ENCODE measurements at places on chromosomes 2 and 18.

- no peak for DNase-seq
Measured at GRCh38 chr18:78622251-78622906, 357.2 kb upstream of the SALL3 start.

- peak; percentile 53 for DNase-seq
Measured at GRCh38 chr2:38438883-38439612, 62.0 kb upstream of the ATL2 start.

DNA sequence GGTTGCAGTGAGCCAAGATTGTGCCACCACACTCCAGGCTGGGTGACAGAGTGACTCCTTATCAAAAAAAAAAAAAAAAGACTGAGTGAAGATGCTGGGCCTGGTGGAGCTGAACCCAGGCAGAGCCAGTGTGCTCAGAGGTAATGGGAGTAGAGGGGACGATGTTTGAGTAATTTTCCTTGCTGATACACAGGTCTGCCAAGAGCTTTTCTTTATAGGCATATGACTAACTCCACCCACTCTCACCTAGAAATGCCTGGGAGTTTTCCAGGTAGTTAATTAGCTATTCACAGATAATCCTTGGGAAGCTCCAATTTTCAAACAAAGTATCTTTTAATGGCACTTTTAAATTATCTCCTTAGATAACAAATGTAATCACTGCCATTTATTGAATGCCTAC, 33.4 kb upstream of the ACSL3 start:
- DNase-seq, result no peak

DNA sequence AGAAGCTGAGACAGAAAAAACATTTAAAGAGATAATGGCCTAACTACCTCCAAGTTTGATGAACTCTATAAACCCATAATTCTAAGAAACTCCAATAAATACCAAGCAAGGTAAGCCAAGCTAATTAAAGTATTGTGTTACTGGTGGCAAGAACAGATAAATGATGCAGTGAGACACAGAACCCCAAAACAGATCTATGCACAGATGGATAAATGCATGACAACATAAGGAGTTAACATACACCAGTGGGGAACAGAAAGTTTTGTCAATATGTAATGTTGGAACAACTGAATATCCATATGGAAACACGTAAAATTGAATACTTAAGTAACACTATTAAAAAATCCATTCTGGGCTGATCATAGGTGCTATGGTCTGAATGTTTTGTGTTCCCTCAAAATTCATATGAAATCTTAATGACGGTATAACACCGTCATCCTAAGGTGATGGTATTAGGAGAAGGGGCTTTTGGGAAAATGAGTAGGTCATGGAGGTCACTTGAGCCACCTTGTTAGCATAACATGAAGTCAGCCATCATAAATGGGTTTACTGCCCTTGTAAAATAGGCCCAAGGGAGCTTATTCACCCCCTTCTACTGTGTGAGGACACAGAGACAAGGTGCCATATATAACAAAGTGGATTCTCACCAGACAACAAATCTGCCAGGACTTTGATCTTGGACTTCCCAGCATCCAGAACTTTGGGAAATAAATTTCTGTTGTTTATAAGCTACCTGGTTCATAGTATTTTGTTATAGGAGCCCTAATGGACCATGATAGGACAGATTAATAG, 86.3 kb downstream of the SLC66A3 start:
- DNase-seq, result no peak

DNA sequence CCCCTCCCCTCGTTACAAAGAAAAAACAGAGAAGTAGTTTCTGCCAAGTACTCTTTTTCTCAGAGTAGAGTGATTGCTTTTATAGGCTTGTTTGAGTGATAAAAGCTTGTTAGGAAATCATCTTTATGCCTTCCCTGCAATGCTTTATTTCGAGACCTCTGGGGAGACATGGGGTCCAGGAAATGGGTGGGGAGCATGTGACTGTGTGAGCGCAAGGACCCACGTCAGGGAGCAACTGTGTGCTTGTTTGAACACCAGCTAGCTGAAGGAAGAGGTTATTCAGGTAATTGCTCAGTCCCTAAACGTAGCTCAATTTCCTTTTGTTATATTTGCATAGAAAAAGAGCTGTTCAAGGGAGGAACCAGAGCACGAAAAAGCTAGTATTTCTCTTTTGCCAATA, 187.3 kb downstream of the FAM210A start:
- no peak for DNase-seq

GRCh38 chr2:110667071-110667470, 10.8 kb downstream of the BUB1 start:
- no peak for DNase-seq

- DNase-seq, result no peak
Measured at GRCh38 chr2:152051436-152051835, 47.4 kb downstream of the CACNB4 start.

DNA sequence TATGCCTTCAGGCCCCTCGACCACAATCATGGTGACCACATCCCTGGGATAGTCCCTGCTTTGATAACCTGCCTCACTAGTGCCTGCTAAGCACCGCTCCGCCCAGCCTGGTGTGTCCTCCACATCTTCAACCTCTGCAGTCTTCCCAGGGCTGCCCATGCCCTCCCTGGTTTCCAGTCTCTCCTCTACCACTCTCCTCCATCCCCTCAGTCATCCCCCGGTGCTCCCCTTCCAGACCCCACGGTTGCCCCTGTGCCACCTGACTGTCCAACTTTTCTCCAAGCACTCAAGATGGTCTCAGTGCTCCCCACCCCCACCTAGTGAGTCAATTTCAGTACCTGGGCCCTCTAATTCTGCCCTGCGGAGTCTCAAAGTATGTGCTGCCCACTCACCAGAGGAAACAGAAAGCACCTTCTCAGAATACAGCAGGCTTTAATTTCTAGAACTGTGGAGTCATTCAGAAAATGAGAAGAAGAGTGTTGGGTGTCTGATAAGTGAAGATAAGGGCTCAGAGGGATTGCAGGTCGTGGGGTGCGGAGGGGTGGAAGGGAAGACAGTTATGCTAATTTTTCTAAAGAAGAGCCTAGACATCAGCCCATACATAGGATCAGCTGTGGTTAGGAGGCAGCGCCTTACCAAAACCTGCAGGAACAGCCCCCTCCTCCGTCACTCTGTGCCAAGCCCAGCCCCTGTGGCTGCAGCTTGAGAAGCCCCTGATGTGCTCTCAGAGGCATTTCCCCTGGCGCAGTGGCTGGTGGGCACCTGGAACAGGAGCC, 53.6 kb upstream of the CAB39 start:
- peak; percentile 85 for DNase-seq

GRCh38 chr2:112142525-112143078, 4.4 kb downstream of the FBLN7 start:
- no peak for DNase-seq

GRCh38 chr2:232889876-232890401, 19.9 kb downstream of the SNORC start:
- DNase-seq, result no peak

DNA sequence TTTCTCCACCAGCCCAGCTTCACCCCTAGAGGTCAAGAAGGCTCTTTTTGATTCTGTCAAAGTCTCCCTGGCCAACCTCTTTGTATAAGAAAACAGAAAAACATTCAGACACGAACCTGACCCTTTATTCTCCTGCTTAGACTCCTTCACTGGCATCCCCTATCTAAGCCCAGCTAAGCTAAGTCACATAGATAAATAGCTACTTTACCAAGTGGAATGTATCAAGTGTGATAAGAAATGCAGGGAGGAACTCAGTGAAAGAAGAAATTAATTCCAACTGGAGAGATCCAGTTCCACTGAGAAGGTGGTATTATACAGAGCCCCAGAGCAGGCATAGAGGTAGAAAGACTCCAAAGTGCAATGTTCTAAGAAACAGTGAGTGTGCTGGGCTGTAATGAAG, 489.5 kb downstream of the TNS1 start:
- no peak for DNase-seq

DNA sequence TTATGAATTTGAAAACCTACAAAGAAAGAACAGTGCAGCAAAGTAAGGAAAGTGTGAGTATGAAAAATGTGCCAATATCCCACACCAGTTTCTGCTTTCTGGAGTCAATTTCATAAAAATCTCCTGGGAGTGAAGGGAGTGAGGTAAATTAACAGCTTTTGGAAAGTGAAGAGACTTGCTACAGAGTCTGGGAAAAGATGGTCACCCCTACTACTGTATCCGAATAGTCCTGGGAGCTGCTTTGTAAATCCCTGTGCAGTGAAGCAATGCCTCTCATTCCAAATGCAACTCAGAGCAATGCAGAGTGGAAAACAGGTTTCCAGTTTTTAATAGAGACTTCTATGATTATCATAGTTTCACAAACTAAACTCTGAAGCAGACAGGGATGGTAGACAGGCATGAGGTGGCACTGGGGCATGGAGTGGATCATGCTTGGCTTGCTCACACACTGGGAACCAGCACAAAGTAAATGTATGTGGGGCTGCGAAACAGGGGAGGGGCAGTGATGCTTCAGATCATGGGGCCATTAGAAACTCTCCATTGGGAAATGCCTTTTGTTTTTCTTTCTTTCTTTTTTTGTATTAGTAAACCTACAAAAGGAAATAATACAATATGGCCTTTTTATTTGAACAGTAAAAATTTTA, 10.6 kb downstream of the COL5A2 start:
- DNase-seq, result no peak

GRCh38 chr2:9031246-9031645, 27.8 kb upstream of the MBOAT2 start:
- no peak for DNase-seq

GRCh38 chr2:100561191-100561590, 1.6 kb upstream of the PDCL3 start:
- no peak for DNase-seq

DNA sequence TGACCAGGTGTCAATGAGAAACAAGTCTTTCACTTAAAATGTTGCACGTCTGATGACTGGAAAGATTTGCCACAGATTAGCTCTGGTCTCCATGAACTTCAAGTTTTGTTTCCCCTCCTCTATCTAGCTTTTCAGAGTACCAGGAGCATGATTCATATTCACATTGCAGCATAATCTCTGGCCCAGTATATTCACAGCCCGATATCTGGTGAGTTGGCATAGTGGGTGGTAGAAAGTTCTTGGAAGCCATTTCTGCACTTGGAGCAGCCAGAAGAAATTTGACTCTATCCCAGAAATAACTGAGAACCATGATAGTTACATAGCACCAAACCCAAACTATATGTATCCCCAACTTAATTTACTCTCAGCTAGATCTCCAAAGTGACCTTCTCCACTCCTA, 503.9 kb downstream of the PID1 start:
- no peak for DNase-seq

DNA sequence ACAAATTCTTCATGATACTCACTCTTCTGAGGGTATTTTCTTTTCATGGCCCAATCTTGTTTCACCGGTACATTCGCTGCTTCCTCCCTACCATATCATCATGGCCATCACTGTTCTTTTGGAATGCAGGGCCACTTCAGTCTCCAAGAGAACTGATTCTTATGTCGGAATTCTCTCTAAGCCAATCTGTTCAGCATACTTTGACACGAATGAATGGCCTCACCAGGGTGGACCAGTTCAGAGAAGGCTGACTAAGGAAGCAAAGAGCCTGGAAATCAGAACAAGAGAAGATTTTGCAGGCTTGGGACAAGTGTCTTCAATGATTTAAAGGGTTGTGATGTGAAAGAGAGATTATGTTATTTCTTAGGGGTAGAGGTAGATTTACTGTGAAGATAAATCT, 5.0 kb upstream of the EPB41L5 start:
- DNase-seq, result no peak

DNA sequence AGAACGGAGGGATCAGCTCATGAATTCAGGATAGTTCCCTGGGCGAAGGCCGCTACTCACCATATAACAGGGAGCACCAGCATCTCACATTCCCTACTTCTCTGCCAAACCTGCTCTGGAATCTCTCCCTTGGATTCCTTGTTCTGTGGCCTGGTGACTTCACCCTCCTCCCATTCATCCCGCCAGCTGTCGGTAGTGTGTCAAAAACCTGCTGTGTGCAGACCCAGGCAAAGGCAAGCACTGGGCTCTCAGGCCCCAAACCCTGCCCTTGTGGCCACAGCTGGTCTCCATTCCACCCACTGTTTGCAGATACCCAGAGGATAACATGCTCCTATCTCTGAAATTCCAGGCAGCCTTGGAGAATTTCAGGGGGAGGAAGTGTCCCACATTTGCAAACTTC, 151.6 kb downstream of the CAPN13 start:
- no peak for DNase-seq

DNA sequence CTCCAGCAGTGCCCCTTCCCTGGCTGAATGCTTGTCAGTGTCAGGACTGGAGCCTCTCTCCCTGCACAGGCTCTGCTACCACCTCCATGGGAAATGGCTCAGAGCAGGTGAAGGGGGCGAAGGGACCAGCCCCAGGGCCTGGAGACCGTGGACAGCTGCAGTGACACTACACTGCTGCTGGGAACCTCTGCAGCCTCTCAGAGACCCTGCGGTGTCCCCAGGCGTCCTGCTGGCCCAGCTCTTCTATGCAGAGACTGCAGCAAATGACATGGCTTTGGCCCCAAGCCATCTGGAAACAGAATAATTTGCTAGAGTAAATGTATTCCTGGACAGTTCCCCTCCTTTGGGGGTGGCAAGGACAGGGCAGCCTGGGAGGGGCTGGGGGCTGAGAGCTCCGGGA, 53.2 kb downstream of the CIB4 start:
- DNase-seq, result no peak

- DNase-seq, result peak; percentile 21
Measured at GRCh38 chr2:198374375-198375082, 570.1 kb downstream of the PLCL1 start.

- DNase-seq, result no peak
Measured at GRCh38 chr2:239324456-239324855, 76.4 kb downstream of the HDAC4 start.

DNA sequence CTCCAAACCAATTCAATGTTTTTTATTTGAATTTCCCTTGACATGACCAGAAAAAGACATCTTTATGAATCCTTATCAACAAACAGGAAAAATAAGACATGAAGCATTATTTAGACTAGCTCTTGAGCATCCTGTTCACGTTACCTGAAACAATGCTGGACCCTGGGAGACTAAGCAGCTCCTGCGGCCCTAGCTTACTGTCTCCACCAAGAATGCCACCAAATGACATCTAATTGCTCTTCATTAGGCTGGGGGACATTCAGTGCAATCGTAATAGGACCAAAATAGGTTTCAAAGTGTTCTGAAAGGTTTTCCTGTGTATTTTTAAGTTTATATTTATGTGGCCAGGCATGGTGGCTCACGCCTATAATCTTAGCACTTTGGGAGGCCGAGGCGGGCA, 25.5 kb downstream of the NFE2L2 start:
- no peak for DNase-seq

GRCh38 chr18:9082711-9083510, 19.6 kb upstream of the NDUFV2 start:
- no peak for DNase-seq

- DNase-seq, result no peak
Measured at GRCh38 chr2:157087373-157088002, 170.0 kb upstream of the GALNT5 start.

DNA sequence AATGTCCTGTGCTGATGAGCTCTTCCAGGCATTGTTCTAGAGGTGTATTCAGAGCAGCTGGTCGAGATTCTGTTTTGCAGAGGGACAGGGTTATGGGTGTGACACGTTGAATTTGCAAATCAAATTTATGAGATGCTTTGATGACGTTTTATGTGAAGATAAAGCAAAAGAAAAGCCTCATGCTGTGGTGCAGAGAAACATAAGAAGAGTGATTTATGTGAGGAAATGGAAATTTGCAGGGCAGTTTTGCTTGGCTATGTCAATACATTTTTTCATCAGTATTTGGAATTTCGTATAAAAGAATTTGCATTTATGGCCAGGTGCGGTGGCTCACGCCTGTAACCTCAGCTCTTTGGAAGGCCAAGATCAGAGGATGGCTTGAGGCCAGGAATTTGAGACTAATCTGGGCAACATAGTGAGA, 36.4 kb downstream of the TSN start:
- DNase-seq, result no peak

GRCh38 chr2:59947209-59947608, 606.2 kb downstream of the BCL11A start:
- no peak for DNase-seq

All from GM12864 (cell line).